ENCODE measurements at places on chromosomes 5 and 9.

GRCh38 chr9:91256235-91256634 is 105.5 kb downstream of the AUH start:
- DNase-seq, result no peak

GRCh38 chr5:160978944-160979343 is 126.9 kb upstream of the ATP10B start:
- no peak for DNase-seq

DNA sequence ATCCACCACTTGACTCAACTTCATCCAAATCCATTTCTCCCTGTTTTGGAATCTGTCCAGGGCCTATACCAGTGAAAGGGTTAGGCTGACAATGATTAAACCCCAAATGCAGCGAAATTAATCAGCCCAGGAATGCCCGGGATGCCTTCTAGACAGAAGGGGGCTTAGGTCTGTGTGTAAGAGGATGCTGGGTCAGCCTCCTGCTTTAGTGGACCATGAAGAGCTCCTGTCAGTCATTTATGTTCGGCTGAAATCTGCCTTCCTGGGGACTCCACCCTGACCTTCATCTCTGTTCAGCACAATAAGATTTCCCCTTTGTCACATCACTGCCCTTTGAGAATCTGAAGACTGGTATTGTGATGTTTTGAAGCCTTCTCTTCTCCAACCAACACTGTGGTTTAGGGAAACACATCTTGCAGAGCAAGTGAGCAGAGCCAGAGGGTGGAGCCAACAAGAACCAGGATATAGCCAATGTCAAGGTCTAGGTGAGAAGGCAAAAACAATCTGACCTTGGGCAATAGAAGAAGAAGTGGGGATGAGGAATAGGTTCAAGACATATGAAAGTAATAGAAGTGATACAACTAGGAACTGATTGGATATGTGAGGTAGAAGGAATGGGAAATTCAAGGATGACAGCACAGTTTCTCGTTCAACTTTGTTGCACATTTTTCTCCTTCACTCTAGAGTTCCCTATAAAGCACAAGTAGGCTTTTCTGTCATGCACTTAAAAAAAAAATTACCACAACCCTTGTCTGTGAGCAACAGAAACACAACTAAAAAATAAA is 234.4 kb downstream of the ARHGAP26 start:
- no peak for DNase-seq

DNA sequence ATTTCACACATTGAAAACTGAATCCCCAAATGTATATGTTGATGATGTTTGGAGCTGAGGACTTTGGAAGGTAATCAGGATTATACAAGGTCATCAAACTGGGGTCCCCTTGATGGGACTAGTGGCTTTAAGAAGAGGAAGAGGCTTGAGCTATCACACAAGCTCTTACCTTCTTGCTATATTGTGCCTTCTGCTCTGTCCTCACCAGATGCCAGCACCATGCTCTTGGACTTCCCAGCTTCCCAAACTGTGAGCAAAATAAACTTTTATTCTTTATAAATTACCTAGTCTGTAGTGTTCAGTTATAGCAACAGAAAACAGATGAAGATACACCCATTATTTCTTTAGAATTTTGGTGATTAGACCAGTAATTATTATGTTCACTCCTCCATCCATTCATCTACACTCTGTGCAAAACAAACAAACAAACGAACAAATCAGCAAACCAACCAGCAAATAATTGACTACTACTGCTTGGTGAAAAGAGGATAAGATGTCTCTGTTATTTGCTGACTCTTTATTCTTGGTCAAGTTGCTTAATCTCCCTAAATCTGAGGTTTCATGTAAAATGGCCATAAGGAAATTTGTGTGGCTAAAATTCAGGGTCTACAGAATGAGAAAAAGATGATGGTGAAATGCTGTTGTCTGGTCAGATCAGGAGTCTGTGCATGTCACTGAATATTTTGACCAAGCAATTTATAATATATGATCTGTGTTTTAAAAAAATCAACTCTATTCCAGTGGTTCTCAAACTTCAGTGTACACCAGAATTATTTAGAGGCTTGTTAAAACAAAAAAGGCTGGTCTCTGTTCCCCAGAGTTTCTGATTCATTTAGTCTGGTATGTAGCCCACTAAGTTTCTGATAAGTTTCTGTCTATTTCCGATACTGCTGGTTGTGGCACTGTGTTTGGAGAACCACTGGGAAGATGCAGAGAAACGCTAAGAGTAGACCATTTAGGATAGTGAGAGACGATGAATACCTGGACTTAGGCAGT is 854.1 kb downstream of the MAT2B start:
- no peak for DNase-seq

GRCh38 chr5:162593881-162594280 is 526.3 kb downstream of the GABRG2 start:
- DNase-seq, result no peak

DNA sequence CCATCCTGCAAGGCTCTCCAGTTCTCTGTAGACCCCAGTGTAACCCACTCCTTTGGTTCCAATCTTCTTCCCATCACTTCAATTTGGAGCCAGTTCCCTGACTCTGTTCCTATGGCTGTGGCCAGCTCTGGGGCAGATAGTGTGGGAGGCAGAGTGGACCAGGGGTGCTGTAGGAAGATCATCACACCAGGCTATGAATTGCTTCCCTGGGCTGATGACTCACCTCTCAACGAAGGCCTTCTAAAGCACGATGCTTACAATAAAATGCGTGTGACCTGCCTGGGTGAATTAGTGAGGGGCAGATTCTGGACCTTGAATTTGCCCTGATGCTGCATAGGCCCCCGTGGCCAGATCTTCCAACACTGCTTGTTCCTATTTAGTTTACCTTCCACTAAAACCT is 289.7 kb downstream of the FBXL7 start:
- DNase-seq, result no peak

- DNase-seq, result no peak
Observed at GRCh38 chr5:41707853-41708603, 162.2 kb downstream of the OXCT1 start.

DNA sequence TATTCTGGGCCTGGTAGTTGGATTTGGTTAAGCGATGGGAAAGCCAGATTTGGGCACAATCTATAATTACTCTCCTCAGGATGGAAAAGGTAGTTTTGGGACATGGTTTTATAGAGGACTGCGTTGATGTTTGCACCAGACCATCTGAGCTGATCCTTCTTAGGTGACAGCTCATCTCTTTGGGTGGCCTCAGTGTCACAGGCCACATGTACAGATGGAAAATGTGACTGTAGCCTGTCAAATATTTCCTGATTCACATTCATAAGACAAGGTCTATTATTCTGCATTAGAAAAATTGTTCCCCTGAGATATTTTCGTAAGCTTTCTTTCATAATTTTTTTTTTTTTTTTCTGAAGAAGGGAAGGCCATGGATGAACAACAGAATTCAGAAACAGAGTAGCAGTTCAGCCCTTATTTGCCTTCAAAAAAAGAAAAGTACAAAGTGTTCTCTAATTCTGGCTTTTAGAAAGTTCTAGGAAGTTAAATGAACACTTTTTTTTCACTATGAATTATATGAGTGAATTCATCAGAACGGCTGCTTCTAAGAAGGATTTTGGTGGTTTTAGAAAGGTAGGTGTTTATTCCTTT is 81.0 kb downstream of the NNT start:
- DNase-seq, result no peak

- no peak for DNase-seq
Observed at GRCh38 chr5:127079994-127080491, 6.7 kb upstream of the C5orf63 start.

GRCh38 chr5:172852490-172853354 is 18.7 kb downstream of the ERGIC1 start:
- DNase-seq, result no peak

- DNase-seq, result no peak
Observed at GRCh38 chr5:43353668-43354067, 40.5 kb upstream of the HMGCS1 start.

DNA sequence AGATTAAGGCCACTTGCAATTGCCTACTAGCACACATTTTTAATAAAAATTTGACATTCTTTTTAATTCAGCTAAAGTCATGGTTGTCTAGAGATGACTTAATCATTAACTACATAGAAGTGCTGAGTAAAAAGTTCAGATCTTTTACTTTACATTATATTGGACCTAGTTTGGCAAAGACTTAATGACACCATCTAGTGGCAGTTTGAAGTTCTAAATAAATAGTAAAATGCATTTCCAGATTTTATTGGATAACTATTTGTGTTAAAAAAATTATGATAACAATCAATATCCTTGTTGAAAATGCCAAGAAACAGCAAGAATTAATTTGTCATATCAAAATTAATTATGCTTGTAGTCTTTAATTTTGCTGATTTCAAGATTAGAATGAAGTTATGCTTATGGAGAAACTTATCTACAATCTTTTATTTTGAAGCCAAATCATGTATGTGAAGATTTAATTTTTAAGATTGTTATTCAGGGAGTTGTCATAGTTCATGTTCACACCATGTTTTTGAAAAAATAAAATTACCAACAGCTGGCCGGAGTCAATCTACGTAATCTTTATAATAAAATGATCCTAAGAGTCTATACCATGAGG is 69.6 kb upstream of the PJA2 start:
- no peak for DNase-seq

- DNase-seq, result no peak
Observed at GRCh38 chr9:133195029-133195428, 14.0 kb downstream of the OBP2B start.

DNA sequence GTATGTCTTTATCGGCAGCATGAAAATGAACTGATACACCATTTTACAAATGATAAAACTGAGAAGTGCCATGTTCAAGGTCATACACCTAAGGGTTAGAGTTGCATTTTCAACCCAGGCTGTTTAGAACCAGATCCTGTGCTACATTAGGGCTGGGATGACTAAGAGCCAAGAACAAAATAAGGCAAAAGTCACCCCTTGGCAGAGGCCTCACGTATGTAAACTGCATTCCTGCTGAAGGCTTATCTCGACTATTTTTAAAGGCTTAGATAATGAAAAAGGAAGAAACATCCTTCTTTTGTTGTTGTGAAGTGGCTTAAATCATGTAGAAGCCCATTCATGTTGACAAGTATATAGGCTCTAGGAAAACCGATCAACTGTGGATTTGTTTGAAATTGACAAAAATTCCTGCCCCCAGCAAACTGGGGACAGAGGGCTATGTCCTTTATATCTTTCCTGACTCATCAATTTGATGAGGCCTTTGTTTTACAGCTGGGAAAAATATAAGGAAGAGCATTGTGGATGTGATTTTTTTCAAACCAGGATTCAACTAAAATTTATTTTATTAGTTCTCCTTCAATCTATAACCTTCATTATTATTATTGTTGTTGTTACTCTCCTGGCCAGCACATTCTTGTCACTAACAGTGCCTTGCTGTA is 196.5 kb downstream of the SNX18 start:
- DNase-seq, result no peak

- no peak for DNase-seq
Observed at GRCh38 chr5:35815089-35815936, 41.4 kb upstream of the IL7R start.

DNA sequence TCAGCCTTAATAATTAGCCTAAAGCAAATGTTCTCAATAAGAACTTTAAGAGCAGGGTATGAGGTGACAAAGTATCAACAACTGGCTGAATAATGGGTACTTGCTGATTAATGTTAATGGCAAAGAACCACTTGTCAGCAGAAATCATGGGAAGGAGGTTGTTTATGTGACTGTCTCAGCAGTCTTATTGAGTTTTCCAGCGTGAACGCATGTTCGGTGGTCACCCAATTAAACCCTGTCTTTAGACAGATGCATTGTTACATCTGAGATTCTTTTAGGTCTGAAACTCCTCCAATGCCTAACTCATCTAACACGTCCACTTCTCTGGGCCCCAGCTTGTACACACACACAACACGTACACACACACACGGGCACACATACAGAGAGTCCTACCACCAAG is 18.2 kb upstream of the TSSK1B start:
- DNase-seq, result no peak

GRCh38 chr9:112061152-112061740 is 113.9 kb downstream of the SUSD1 start:
- no peak for DNase-seq

DNA sequence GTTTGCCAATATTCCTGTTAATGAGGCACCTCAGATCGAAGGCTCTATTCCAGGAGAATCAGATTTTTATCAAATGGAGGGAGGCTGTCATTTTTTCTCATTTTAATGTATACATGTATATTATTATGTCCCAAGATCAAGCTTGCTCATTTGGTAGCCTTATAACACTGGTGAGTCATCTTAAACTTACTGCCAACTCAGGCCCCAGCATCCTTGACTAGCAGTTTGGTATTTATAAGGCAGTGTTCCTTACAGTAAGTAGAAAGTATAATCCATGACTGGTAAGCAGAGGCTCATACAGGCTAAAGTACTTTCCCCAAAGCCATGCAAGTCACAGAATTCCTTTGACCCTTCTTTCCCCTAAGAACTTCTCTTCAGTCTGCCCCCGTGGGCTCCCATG is 90.7 kb upstream of the NR3C1 start:
- no peak for DNase-seq

DNA sequence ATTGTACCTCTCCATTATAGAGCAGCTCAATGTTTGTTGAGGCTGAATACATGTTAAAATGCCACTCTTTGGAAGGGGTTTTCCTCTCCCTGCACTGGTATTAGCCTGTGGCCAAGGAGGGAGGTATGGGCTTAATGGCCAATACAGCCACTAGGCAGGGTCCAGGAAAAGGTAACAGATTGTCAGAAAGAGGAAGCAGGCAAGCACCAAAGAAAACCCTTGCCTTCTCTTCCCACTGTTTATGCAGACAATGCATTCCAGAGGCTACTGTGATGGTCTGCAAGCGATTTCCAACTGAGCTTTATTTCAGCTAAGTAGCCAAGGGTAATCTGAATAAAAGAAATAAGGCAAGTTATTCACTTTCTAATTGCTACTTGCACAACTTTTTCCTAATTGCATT is 95.3 kb upstream of the SLC27A6 start:
- DNase-seq, result no peak

DNA sequence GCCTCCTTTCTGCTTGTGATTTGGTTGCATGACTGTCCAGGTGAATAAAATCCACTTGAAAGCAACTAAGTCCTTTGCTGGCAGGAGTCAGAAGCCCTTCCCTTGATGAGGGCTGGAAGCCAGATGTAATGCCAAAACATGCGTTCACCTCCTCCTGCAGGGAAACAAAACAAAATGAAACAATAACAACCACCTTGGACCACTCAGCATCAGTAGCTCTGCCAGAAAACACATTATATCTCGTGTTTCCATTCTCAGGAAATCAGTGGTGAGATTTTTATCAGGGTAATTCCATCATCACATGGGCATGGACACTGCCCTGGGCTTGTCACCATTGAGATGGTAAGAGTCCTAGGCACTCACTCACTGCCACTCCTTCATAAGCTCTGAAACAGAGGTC is 350.3 kb upstream of the ACTBL2 start:
- no peak for DNase-seq

DNA sequence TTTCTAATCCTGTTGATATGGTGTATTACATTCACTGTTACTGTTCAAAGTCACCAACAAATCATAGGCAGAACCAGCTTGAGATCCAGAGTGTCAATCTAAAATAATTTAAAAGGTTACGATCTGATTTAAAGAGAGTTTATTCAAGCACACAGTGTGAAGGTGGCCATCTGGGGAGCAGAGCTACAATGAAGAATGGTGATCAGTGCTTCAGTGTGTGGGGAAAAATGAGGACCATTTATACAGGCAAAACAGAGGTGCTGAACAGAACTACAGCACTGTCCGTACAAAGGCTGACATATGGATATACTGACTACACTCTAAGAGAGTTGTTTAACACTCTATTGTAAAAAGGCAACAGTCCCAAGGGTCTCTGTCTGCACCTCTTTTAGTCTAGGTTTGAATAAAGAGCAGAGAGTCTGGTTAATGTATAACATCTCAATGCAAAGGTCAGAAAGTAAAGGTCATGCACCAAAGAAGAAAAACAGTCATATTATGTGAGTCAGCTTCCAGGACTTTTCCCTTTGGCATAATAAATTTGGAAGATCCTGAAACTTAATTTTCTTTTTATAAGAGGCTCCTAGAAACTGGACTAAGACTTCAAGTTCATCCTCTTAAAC is 29.7 kb upstream of the TDRD7 start:
- DNase-seq, result no peak
